ENCODE measurements at places on chromosomes 5 and 9. TPM values are rescaled to one million over a fixed set of nuclear protein-coding genes. Genes with fewer than 3 reads are reported as not detected.

MEF2C gene
- total RNA-seq: 27.6 TPM

DNA sequence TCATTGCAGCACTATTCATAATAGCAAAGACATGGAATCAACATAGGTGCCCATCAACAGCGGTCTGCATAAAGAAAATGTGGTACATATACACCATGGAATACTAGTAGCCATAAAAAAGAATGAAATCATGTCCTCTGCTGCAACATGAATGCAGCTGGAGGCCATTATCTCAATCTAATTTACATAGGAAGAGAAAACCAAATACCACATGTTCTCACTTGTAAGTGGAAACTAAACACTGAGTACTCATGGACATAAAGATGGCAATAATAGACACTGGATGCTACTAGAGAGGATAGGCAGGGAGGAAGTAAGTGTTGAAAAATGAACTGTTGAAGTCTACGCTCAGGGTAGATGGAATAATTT, 203.9 kb upstream of the CDH9 start:
- ATAC-seq: no peak

OGN gene
- 101 TPM for total RNA-seq

DNA sequence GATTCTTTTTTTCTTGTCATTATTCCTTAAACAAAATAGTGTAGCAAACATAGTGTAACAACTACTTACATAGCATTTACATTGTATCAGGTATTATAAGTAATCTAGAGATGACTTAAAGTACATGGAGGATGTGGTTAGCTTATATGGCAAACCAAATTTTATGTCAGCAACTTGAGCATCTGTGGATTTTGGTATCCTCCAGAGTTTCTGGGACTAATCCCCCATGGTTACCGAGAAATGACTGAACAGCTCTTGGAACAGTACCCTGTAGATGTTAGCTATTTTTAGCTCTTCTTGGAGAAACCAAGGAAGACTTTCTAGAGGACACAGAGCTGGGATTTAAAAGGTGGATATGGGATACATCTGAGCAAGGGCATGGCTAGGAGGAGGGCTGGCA, 157.6 kb upstream of the KLF4 start:
- no peak for ATAC-seq

DNA sequence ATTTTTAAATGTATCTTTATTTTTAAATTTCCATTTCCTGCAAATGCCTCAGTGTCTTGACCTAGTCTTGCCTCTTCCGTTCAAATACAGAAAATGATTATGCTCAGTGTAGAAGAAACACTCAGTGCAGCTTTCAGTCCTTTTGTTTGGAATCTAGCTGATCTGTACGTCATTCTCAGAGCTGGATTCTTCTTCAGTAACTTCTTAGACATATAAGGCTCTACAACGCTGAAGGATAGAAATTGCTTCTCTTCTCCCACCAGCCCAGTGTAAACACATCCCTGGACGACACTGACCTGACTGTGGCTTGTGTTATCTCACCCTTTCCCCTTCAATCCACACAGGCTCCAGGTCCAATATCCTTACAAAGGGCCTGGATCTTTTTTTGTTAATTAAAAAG, 3.2 kb upstream of the ALDH1B1 start:
- ATAC-seq: peak; percentile 56

- no peak for ATAC-seq
These were observed 113.7 kb downstream of the GABRB2 start for GRCh38 chr5:161432798-161433197.

GRCh38 chr5:149434162-149435014, 55.3 kb upstream of the IL17B start:
- peak; percentile 3 for ATAC-seq

DNA sequence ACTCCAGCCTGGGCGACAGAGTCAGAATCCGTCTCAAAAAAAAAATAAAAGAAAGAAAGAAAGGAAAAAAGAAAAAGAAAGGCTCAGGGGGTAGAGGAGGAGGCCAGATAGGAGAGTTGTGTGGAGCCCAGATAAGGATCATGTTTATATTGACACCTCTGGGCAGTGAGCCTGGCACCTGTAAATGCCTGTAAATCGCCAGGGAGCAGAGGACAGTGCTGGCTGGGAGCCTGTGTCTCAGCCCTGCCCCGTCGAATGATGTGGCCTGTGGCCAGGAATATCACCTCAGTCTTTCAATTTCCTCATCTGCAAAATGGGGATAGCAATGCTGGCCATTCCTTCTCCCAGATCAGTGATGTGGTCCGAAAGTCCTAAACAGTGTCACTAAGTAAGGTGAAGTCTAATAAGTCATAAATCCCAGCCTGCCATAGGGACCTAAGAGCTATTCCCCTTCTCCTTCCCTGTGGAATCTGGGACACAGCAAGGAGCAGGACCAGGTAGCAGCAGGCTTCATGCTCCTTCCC, 10.3 kb upstream of the ABO start:
- ATAC-seq: no peak

Data from gastroesophageal sphincter (tissue), 4 donors.